GM03348 (cell line): ENCODE measurements at places on chromosomes 3 and 15.
A peak's percentile ranks its signal among the peaks of the same experiment; 100 is the strongest.

- DNase-seq: no peak
Measured at GRCh38 chr3:67037615-67038014, 39.5 kb downstream of the KBTBD8 start.

- no peak for DNase-seq
Measured at GRCh38 chr15:70192490-70192889, 94.8 kb upstream of the TLE3 start.

DNA sequence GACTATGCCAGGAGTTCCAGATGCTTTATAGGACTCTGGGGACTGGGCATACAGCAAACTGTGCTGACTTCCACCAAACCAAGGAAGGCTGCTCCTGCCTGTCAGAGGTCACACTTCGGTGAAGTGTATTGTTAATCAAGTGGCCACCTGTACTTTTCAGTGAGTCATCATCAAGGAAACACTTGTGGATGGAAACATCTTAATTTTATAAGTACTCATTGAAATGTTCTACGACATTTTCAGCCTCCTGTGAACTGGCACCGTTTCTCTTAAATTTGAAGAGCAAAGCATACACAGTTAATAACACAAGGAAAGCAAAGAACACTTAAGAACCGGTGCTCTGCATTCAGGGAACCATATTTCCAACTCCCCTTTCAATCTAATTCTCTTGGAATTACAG lies 801.7 kb upstream of the DPPA4 start:
- DNase-seq: no peak

- no peak for DNase-seq
Measured at GRCh38 chr3:56771376-56771775, 30.4 kb downstream of the ARHGEF3 start.

- peak; percentile 14 for DNase-seq
Measured at GRCh38 chr15:35725353-35725752, 179.4 kb upstream of the DPH6 start.

DNA sequence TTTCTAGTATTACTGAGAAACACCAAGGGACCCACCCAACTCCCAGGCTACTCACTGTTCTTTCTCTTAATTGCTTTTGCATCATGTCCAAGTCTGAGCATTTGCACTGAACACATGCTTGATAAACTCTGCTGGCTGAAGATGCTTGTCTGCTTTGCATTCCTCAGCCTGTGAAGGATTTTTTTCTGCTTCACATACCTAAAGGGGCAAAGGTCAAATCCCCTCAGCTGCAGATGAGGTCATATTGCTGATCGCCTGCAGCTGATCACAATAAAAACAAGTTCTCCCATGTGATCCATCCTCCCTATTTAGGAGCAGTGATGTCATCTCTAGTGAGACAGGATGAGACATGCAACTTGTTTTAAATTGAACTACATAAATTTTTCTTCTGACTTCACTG lies 84.6 kb upstream of the DCBLD2 start:
- peak; percentile 42 for DNase-seq

GRCh38 chr3:107765524-107765923 lies 242.8 kb downstream of the BBX start:
- DNase-seq: no peak

GRCh38 chr3:31762097-31762764 lies 218.8 kb downstream of the OSBPL10 start:
- DNase-seq: no peak

GRCh38 chr3:56904552-56905215 lies 102.9 kb upstream of the ARHGEF3 start:
- DNase-seq: no peak

DNA sequence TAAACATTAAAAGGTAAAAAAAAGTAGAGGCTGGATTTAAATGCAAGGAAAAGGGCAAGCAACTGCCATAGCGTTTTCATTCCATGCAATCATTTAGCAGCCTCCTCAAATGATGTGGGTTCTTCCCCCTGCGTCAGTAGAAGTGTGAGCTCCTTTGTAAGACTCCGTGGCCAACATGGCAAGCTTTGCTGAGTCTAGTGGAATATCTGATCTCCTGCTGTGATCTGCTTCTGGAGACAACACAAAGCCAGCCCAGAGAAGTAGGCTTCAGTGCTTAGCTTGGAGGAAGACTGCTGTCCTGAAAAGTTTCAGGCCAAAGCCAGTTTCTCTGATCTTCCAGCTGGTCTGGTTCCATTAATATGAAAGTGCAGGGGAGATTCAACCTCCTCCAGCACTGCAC lies 70.4 kb downstream of the ARPP21 start:
- no peak for DNase-seq

- DNase-seq: no peak
Measured at GRCh38 chr3:55469957-55470526, 17.1 kb downstream of the WNT5A start.

GRCh38 chr15:57376696-57377477 lies 582 bp downstream of the CGNL1 start:
- peak; percentile 63 for DNase-seq

DNA sequence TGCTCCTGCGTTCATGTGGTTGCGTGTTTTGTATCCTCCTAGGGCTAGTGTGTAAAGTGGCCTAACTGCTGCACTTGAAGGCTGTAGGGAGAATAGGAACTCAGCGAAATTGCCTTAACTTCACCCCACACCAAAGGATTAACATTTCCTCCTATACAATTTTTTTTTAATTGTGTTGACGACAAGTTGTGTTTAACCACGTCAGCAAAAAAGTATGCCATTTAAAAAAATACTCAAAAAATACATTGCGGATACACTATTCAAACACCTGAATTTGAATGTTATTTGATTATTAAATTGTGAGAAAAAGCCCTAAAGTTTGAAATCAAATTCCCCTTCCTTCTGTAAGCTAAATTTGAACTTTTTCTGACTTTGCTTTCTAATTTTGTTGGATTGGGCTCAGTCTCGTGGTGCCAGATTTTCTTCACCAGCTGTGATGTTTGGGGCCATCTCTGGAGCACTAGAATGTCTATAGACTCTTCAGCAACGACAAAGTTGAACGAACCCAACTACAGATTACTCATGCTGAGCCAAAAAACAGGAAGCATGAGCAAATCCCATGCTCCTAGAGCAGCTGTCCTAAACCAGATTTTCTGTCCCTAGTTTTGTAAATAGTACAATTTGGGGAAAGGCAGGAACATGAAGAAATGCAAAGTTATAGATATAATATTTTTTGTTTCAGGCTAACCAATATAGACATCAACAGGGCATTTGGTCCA lies 8.1 kb upstream of the SLC9A9 start:
- no peak for DNase-seq

- no peak for DNase-seq
Measured at GRCh38 chr15:73965758-73966113, 26.4 kb downstream of the STOML1 start.

DNA sequence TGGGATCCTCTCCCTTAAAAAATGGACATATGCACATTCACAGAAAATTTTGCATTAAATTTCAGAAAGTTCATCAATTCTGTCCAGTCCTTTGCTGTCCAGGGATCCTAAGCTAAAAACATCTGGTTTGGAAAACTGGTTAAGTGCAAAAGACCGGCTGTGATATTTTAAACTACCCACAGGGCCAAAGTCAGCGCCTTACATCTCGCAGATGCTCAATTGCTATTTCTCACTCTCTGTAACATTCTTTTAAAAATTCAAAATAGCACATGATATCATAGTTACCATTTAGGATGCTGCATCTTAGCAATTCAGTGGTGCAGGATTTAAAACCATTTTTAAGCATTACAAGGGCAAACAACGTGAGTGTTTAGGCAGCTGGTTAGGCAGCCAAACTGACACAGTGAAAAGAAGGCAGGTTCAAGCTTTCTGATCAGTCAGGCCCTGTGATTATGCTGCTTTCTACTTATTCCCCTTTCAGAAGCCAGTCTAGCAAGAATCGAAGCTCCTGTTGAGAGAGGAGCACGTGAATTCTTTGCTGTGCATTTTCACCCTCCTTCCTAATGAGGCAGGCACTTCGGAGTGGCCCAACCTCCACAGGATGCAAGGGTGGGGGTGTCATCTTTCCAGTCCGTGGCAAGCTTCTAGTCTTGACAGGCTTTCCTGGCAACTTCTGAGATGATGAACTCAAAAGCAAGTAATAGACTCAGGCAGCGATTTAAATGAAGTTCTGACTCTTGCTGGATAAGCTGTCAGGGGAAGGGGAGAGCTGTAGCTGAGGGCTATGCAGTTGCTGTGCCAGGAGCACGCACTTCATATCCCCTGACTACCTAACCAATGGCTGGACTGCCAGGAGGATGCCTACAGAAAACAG lies 8.8 kb downstream of the PRICKLE2 start:
- peak; percentile 29 for DNase-seq

DNA sequence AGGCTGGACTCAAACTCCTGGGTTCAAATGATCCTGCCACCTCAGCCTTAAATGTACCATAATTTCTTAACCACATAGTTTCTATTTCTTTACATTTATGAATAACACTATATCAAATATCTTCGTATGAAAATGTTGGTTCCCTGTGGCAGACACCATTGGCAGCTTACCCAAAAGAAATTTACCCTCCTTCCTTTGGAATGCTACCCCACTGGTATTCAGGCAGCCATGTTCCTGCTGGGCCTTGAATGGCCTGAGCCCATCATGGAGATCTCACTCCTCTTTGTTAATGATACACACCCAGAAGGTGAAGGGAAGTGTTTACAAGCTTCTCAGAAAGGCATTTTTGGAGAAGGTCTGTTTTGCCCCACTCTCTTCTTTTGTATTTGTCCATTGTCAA lies 94.3 kb upstream of the RNF7 start:
- DNase-seq: no peak

GRCh38 chr3:175186511-175186910 lies 327.4 kb downstream of the NAALADL2 start:
- no peak for DNase-seq

GRCh38 chr3:58088501-58088900 lies 80.3 kb downstream of the FLNB start:
- no peak for DNase-seq

DNA sequence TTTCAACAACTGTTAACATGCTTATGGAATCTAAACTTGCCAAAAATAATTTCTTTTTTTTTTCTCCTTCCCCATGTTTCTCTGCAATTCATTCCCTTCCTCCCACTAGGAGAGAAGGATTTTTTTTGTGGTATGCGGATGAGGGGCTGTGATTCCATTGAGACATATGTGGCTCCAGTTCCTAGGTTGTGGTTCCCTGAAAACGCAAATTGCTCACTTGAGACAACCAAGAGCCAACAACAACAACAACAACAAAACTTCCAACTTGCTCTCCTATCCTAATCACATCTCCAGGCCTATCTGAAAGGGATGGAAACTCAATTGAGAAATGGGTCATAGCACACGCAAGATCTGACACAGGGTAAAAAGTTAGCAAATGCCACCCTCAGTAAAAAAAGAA lies 406.5 kb upstream of the TGFBR2 start:
- no peak for DNase-seq

GRCh38 chr3:119783883-119784282 lies 2.0 kb downstream of the NR1I2 start:
- DNase-seq: no peak

DNA sequence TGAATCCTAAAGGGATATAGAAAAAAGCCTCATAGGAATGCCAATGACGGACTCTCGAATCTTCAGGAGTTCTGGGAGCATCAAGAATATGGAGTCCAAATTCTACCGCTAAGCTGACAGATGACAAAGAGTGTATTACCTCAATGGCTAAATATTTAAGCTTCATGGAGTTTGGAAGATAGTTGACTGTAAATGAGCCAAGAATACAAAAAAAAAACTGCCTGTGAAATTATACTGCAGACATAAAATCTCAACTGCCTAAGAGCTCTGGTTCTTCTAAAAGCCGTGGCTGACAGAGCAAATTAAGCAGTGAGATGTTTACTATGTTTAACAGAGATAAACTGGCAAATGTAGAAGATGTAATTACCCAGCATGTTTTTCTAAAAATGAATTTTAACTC lies 140.0 kb downstream of the GADL1 start:
- peak; percentile 12 for DNase-seq

GRCh38 chr3:47645551-47645950 lies 66.9 kb upstream of the CSPG5 start:
- DNase-seq: no peak

DNA sequence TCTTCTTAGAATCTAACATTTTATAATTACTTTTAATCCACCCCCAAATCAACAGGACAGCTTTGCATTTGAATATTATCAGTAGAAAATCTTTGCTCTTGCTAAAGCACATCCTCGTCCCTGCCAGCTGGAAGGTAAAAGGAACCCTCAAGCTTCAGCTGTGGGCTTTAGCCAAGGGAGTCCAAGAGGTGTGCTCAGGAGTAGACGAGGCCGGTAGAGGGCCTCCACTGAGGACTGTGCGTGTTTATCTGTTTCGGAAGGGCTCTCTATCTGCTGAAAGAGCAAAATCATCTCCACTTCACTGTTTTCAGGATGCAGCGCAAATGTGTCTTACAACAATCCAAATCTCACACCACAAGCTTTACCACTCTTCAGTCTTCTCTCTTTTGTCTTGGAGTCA lies 257.4 kb upstream of the IL12A start:
- no peak for DNase-seq

DNA sequence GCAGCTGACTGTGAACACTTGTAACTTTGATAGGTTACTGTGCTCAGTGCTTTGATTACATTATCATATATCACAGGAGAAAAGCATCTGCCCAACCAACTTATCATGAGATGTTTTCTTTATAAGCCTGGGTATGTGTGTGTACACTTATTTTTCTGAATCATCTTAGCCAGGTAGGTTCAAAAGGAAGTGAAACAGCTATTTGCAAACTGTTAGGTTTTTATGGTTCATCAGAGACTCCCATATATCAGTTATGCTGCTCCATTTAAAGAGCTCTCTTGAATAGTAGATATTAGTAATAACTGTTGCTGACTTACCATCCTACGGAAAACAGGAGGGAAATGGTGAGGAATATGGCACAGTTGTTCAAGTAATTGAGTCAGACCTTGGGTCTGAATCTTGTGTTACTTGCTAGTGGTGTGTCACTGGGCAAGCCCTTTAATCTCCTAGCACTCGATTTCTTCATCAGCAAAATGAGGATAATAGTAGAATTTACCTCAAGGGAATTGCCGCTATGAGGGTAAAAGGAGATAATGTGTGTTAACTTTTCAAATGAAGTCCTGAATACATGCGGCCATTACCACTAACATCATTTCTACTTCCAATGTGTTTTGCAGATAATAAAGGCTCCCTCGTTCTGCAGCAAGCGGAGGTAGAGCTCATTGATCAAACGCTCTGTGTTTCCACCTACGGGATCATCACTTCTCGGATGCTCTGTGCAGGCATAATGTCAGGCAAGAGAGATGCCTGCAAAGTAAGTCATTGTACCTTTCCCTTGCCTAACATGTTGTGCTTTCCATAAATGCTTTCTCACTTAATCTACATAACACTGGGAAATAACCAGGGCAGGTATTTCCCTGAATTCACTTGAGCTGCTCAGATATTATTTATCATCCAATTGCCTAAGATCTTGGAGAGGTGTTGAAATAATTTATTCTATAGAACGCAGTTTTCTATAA lies 7.8 kb upstream of the C3orf52 start:
- DNase-seq: no peak

DNA sequence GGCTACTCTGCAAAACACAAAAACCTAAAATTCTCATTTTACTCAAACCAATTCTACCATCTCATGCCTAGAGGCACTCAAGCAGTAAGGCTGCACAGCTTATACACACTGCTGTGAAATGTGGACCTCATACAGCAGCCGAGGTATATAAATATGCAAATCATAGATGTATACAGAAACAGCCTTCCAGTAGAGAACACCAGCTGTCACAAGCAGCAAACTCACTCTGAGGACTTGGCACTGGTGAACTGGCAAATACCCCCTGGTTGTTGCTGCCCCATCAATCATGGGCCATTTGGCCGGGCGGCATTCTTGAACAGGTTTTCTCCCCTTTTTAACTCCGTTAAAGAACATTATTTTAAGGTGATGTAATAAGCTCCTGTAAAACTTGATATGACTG lies 378.0 kb downstream of the LSAMP start:
- no peak for DNase-seq

GRCh38 chr3:47901280-47901833 lies 98.4 kb downstream of the DHX30 start:
- no peak for DNase-seq
